Hematopoietic multipotent progenitor cell treated with erythropoietin and hydrocortisone succinate and interleukin-3 and kit ligand, for 8 days (in vitro differentiated cells): ENCODE measurements at places on chromosomes 1 and 21.

DNA sequence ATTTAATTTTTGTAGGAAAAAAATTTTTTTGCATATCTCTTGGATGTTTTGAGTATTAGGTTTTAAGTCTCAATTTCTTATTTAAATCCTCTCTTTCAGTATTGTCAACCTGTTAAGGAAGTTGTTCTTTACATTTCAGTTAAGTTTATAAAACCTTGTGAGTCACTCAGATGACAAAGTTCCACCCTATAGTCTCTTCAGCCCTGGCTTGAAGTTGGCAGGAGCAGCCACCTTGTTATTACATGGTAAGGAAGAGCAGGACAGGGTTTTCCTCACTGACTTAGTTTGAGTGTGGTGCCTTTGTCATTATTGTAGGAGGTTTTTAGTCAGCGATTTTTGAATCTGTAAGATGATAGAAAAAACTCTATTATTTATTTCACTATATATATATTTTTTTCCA, 2143.9 kb downstream of the MRPL39 start:
- DNase-seq, result no peak

GRCh38 chr1:54290506-54291184, 90.7 kb downstream of the MRPL37 start:
- DNase-seq, result no peak

GRCh38 chr1:116794371-116794770, 40.1 kb downstream of the CD2 start:
- no peak for DNase-seq

- peak; percentile 5 for DNase-seq
These were observed 65.8 kb downstream of the TRABD2B start for GRCh38 chr1:47931395-47931794.

DNA sequence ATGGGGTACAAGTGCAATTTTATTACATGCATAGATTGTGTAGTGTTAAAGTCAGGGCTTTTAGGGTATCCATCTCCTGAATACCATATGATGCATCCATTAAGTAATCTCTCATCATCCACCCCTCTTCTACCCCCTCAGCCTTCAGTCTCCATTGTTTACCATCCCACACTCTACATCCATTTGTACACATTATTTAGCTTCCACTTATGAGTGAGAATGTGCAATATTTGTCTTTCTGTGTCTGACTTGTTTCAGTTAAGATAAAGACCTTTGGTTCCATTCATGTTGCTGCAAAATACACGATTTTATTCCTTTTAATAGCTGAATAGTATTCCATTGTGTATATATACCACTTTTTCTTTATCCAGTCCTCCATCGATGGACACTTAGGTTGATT, 222.5 kb upstream of the USP24 start:
- DNase-seq, result no peak

DNA sequence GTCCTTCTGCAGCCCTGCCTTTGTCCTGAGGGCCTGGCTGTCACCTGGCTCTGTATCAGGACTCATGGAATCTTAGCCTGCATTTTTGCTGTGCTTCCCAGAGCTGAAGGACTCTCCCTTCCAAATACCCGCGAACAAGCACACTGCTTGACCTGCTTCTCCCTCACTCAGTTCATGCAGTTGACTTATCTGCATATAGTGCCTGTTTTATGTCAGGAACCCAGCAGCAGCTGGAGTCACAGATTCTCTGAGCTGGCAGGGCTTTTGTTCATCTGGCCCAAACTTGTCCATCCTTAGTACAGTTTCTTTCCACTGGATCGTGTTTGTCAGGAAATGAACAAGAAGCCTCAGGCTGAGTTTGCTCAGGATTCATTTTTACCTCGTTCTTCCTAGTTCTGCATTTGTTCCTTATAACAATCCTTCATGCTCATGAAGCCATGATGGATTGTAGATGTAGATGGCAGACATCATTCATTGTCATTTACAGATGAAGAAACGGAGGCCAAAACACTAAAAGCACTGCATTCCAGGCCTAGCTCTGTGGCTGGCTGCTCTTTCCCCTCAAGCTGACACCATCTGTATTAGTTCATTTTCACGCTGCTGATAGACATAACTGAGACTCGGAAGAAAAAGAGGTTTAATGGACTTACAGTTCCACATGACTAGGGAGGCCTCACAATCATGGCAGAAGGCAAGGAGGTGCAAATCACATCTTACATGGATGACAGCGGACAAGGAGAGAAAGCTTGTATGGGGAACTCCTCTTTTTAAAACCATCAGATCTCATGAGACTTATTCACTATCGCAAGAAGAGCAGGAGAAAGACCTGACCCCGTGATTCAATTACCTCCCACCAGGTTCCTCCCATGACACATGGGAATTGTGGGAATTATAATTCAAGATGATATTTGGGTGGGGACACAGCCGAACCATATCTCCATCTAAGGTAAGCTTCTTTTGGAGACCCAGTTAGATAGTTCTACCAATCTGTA, 150.9 kb downstream of the HIVEP3 start:
- no peak for DNase-seq

GRCh38 chr1:213164561-213164960, 113.5 kb downstream of the RPS6KC1 start:
- no peak for DNase-seq

DNA sequence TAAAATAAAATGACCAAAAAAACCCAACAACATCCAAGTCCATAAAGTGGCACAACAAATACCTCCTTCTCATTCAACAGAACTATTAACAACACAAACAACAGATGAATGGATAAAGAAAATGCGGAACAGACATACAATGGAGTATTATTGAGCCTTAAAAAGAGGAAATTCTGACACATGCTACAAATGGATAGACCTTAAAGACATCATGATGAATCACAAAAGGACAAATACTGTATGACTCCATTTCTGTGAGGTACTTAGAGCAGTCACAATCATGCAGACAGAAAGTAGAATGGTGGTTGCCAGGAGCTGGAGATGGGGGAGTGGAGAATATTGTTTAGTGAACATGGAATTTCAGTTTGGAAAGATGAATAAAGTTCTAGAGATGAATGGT, 42.6 kb downstream of the EYA3 start:
- no peak for DNase-seq

DNA sequence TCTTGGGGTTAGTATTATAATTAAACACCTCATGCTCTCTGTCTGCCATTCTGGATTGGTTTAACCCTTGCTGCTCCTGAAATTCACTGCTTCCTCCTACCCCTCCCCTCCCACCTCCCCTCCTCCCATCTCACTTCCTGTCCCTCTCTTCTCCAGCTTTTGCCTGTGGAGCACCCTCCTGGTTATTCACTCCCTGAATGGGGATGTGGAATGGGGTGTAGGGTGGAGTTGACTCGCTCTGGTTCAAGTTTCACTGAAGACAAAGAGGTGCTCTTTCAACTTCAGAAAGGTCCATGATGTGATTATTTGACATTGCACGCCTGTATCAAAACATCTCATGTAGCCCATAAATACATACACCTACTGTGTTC, 160.5 kb downstream of the PLXNA2 start:
- DNase-seq, result no peak

DNA sequence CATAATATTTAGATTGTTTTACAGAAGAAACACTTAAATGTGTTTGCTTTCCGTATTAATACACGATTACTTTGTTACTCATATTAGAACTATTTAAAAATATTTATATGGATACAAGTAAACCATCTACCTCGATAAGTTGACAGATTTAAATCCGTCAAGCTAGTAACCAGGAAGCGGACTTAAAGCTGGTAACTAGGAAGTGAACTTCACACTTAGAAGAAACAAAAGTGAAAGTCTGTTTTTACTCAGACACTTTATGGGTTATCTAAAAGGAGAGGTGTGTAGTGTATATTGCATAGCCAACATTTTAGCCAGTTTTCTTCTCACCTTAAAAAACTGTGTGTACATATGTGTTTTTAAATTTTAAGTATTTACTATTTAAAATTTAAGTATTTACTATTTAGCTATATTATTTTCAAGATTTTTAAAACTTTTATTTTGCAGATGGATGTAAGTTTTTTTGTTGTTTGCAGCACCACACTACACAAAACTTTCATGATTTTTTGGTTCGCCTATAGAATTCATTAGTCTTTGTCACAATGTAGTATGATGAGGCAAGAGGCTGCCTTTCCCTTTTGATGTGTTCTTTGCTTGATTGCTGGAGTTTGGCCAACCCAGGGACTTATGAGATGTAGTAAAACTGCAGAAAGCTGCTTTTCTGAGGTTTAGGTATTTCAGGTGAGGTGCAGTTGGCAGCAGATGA, 2.7 kb downstream of the USP25 start:
- DNase-seq, result peak; percentile 84

GRCh38 chr21:17900281-17900989, 81.3 kb upstream of the C21orf91 start:
- DNase-seq, result peak; percentile 20

DNA sequence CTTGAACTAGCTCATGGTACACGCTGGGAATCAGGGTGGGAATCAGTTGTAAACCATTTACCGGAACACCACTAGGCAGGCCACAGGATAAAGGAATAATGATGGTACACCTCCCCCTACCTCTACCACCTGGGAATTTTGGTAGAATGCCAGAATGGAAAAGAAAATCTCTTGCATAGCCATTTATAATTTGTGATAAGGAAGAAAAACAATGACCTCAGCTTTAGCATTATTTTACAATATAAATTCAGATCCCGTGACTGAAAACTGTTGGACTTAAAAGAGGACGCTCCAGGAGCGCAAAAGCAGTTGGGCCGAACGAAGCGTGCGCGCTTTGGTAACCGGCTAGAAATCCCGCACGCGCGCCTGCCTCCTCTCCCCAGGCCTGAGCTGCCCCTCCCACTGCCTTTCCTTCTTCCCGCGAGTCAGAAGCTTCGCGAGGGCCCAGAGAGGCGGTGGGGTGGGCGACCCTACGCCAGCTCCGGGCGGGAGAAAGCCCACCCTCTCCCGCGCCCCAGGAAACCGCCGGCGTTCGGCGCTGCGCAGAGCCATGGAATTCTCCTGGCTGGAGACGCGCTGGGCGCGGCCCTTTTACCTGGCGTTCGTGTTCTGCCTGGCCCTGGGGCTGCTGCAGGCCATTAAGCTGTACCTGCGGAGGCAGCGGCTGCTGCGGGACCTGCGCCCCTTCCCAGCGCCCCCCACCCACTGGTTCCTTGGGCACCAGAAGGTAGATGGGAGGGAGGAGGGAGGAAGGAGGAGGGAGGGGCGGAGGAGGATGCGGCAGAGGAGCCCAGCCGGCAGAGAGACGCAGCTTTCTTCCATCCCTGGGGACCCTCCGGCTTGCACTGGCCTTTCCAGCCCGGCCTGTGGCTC, at the start of gene CYP4X1:
TSS of gene CYP4X1 (plus strand) at position 402 of the 873 bp plus-strand sequence. CDS start at position 551, 149 bp downstream.
- no peak for DNase-seq

DNA sequence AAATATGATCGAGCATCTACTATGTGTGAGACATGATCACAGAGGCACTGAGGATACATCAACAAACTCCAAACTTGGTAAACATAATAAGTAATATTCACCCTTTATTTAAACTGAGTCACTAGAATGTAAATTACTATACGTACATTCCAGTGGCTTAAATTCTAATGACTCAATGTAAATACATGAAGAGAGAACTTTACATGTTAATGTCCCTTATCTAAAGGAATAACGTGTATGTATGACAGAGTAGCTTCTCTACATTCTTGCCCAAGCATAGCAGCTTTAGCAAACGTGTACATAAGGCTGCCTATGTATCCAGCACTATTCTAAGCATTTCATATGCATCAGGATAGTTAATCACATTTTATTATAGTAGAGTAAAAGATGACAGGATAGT, 111.8 kb upstream of the CYYR1 start:
- DNase-seq, result no peak

DNA sequence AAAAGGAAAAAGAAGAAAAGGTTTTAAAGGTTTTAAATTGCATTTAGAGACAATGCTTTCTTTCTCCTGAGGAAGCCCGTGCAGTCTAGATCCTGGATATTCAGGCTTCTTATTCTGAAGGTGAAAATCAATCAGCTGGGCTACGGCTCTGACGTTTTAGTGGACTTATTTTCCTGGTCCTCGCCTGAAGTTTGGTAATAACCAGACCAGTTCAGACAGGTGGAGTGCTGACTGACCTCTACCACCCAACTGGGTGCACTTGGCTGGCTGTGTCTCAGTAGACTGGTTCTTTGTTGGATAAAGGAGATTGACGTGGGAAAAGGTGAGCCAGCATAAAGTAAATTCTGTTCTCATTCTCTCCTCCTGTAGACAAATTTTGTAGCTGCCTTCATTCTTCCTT, 7.2 kb upstream of the ATP1A1 start:
- no peak for DNase-seq

DNA sequence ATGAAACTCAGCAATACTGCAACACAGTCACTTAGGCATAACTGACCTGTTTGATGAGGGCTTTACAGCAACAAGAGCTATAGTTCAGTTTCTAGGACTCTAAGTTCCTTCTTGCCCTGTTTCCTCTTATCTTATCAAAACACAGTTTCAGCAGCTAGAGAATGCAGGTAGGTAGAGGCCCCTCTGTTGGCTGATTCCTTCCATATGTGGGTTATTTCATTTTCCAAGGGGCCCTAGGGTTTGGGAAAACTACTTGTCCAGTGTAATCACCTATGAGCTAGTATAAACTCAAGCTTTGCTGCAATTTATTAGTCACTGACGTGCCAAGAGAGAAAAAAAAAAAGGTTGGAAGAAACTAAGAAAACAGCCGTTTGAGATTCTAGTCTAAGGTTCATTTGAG, 607.7 kb upstream of the USP24 start:
- no peak for DNase-seq

DNA sequence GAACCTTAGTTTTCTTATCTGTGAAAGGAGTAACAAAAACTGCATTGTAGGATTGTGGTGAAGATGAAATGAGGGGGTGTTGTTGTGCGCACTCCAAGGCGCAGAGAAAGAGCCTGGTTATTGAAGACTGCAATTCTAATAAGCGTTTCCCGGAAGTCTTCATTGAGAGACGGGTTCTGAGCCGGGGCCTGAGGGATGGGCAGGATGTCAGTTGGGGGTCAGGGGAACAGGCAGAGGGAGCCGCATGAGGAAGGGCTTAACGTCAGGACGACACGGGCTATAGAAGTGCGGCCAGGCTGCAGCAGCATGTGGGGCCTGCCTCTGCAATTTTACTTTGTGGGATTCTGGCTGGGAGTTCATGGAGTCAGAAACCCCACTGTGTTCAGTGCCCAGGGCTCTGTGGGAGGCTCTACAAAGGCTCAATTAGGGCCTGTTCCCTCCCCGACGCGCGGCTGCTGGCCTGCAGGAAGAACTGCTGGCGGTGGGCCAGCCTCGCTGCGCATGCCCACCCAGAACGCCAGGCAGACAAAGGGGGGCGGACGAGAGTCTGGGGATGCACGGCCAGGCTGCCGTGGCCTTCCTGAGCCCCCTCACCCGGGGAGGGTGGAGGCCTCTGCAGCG, 20.7 kb downstream of the TRIM62 start:
- DNase-seq, result no peak

GRCh38 chr1:29269382-29269781, 33.1 kb downstream of the PTPRU start:
- no peak for DNase-seq

- DNase-seq, result no peak
These were observed 39.4 kb downstream of the GRIK3 start for GRCh38 chr1:36994868-36995267.

GRCh38 chr1:52684545-52684944, 13.6 kb downstream of the COA7 start:
- DNase-seq, result no peak

- DNase-seq, result no peak
These were observed 23.1 kb upstream of the ECE1 start for GRCh38 chr1:21313203-21313885.
